Stimulated activated CD4-positive, alpha-beta T cell treated with anti-CD3 and anti-CD28 coated beads, Interleukin-1b, Interleukin-23, amount 100 ng/mL, for 1 hour (primary cell): ENCODE measurements at places on chromosomes 3 and 15.

GRCh38 chr15:32981536-32981935 lies 213.0 kb downstream of the FMN1 start:
- no peak for DNase-seq

DNA sequence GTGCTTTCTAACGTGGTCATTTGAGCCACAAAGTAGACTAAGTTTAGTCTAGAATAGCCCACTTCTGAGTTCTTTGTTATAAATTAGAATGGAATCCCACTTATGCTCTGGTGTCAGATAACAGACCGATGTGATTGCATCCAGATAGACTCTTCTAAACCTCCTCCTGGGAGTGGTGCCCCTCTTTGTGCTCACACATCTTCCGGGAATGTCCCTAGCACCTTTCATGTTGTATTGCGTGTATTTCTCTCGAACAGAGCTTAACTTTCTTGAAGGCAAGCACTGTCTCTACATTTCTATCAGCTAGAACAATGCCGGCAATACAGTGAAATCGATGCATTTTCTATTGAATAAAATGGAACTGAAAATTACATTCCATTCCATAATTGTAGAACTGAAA lies 23.0 kb downstream of the CP start:
- DNase-seq: no peak

DNA sequence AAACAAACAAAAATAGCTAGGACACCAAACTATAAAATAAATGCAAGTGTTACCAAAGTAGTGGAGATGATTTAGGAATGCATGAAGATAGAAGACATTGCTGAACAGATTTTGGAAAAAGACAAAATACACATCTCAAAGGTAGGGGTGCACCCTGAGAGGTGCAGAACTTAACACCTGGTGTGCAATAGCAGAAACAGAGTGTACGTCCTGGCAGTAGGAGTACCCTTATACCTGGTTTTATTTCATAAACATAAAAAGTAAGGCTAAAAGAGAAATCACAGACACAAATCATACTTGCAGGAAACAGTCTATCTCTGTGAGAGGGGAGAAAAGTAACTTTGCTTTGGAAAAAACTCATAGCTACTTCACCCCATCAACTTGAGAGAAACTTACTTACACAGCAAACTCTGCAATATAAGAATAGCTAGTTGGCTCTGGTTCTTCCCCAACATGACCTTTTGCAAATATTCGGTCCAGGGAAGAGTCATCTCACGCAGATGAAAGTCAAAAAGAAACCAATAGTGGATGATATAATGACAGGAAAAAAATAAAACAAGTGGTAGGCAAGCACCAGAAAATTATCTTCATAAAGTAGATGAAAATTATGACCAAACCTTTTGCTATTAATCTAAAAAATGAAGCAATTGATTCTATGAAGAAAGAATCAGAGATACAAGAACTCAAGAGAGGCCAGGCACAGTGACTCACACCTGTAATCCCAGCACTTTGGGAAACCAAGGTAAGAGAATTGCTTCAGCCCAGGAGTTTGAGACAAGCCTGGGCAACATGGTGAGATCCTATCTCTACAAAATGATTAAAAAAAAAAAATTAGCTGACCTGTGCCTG lies 108.9 kb upstream of the BNIP2 start:
- DNase-seq: no peak

- no peak for DNase-seq
These were observed 14.4 kb downstream of the SNAPC5 start for GRCh38 chr15:66483131-66483566.

GRCh38 chr15:57220205-57220604 lies 156.1 kb upstream of the CGNL1 start:
- no peak for DNase-seq

DNA sequence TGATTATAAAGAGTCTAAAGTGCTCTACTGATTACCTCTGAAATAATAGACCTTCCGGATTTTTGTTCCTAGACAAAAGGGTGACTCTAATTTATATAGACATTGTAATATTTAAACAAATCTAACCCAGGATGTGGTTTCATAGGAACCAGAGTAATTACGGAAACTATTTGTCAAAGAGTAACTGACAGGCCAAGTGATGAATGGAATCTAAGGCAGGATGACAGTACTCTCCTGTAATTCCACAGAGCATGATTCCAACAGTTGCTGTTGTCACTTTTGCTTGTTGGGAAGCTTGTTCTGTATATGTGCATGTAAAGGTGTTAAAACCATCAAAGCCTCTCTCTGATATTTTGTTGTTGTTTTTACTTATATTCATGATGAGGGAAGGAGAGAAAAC lies 1141.0 kb downstream of the IGSF11 start:
- no peak for DNase-seq

DNA sequence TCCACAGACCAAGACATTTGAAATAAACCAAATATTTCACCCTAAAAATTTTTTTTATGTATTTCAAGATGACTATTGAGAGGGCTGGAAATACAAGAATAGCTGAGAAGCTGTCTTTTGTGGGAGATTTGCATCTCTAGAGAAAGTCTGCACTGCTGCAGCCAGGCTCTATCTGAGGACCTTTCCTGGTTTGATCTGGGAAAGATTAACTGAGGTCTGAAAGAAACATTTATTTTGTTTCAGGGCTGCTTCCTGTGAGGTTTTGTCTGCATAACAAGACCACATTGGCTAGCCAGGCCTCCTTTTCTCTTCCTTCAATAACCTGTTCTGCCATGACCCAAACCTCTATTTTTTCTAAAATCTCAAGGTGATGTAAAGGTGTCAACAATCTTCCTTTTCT lies 117.5 kb upstream of the ARHGEF26 start:
- no peak for DNase-seq

- no peak for DNase-seq
These were observed 450.5 kb upstream of the TPRG1 start for GRCh38 chr3:188721312-188721711.
